ENCODE measurements at places on chromosomes 13 and 19.

GRCh38 chr19:47534628-47535027 is 19.8 kb upstream of the NAPA start:
- DNase-seq = no peak

GRCh38 chr19:36771261-36772231 is 1.1 kb downstream of the ZNF850 start:
- no peak for DNase-seq

DNA sequence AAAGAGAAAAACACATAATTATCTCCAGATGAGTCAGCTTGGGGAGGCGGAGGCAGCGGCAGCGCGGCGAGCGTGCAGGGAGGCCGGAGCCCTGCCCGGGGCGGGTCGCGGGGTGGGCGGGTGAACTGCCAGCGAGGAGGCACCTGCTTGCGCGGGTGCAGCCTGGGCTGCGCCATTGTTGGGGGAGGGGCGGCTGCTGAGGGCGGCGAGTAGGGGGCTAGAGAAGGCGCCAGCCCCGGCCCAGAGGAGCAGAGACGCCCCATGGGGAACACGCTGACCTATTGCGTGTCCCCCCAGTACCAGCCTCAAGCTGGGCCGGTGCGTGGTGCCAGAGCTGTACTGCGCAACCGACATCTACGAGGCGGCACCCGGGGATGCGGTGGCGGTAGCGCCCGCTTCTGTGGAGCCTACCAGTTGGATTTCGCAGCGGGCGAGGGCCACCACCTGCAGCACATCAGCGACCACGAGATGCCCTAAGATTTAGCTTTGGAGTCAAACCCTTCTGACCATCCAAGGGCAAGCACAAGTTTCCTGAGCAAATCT is 16.7 kb downstream of the ZNF100 start:
- no peak for DNase-seq

DNA sequence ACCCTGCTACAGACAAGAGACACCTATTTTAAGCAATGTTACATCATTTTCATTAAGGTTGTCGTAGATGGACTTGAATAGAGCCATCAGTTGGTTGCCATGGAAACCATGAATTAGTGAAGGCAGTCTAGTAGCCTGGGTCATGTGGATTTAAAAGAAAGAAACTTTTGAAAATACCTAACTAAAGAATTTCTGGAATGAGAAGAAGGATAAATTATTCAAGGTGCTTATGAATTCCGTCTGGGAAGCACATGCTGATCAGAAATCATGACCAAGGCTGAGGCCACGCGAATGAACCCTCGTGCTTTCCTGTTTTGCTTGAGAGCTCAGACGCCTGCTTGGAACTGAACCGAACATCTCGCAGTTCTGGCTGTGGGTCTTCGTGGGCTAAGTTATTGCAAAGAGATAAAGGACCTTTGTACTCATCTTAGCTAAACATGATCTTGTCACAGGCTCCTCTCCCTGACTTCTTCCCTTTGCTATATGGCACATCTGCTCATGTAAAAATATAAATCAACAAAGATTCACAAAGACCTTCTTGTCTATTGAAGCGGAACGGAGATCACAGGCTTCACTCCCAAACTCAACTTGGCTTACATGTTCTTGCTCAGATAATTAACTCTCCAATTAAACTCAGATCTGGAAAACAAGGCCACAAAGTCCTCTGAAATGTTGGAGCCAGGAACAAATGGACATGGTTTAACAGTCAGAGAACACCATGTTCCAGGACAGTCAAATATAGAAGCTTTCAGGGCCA is 140.2 kb downstream of the NUFIP1 start:
- no peak for DNase-seq

DNA sequence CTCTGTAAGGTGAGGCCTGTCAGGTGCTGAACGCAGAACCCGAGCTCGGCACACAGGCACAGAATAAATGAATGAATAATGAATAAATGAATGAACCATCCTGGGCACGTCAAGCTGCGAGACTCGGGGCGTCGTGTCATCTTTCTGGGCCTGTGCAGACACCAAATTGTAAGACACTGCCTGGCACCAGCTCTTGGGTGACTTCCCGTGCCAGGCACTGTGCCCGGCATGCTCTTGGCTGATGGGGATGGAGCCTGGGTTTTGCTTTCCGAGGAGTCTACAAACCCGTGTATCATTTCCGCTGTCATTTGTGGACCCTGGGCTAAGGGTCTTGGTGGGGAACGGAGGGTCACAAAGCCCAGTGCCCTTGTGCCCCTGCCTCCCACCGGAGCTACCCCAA is 43.9 kb downstream of the CELF5 start:
- no peak for DNase-seq

DNA sequence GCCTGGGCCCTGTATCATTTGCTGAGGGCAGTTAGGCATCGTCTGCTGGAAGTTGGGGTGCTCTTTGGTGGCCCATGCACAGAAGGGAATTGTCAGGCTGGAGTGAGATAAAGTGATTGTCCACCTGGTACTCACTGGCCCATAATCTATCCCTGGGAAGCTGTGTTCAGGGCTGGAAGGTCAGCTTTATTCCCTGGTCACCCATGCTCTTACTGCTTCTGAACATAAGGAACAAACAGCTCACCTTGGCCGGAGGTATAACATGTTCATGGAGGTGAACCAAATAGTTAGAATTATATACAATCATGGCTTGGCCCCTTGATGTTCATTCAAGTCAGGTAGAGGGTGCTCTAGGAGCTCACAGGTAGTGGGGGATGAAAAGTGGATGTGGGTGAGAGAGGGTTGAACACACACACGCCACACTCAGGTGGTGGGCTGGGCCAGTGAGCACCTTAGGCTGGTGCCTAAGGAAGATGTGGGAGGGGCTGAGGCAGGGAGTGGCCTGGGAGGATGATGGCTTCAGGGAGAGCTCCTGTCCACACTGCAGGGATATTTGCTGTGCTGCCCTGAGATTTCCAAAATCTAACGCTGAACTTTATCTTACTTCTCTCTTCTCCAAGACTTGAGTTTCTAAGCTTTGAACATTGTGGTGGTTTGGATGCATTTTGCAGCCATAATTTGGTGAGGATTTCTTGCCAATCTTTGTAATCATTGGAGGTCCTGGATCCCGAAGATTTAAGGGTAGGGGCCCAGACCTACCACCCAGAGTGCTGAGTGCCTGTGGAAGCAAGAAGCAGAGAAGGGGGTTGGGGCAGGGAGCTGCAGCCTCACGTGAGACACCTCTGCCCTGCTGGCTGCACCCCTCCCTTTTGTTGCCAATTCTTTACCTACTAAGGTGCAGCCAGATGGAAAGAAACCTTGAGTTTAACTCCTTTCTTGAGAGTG is 420.6 kb downstream of the ZNF536 start:
- DNase-seq = no peak

- no peak for DNase-seq
Measured at GRCh38 chr19:1223018-1223855, 14.6 kb downstream of the CBARP start.

GRCh38 chr13:42396501-42396900 is 124.5 kb downstream of the AKAP11 start:
- no peak for DNase-seq

- peak; percentile 50 for DNase-seq
Measured at GRCh38 chr19:10420444-10421239, at the start of gene PDE4A. TSS of gene PDE4A (plus strand) at chr19:10420538. CDS start at chr19:10420765, 227 bp downstream.

DNA sequence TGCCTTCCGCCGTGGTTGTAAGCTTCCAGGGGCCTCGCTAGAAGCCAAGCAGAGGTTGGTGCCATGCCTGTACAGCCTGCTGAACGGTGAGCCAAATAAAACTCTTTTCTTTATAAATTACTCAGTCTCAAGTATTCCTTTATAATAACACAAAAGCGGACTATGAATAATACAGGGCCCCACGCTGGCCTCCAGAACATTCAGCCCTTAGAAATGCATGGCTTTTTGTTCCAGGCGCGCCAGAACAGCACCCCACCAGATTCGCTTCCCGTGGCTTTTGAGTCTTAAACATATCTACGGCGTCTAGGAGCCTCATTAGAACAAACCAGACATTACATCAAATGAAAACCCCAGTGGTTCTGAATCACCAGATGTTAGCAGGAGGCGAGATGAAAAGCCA is 75.1 kb downstream of the SLC15A1 start:
- DNase-seq = no peak

- no peak for DNase-seq
Measured at GRCh38 chr13:27792393-27793218, at the start of gene GSX1. TSS of gene GSX1 (plus strand) at chr13:27792483. CDS start at chr13:27792691, 208 bp downstream.

- DNase-seq = no peak
Measured at GRCh38 chr19:12723381-12723640, 421 bp downstream of the TNPO2 start.

DNA sequence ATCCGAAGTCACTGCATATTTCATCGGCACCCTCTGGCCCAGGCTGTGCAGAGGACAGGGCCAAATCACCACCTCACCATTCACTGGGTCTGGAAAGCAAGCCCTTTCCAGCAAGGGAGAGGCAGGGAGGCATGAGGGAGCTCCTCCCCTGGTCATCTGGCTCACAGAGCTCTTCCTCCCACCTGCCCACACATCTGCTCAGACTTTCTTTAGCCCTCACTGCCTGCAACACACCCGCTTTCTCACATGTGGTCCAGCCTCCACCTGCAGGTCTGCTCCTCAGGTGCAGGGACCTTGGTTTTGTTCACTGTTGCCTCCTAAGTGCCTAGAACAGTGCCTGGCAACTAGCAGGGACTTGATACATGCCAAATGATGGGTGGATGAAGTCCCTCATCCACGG is 21.0 kb upstream of the SLC35E1 start:
- DNase-seq = no peak

DNA sequence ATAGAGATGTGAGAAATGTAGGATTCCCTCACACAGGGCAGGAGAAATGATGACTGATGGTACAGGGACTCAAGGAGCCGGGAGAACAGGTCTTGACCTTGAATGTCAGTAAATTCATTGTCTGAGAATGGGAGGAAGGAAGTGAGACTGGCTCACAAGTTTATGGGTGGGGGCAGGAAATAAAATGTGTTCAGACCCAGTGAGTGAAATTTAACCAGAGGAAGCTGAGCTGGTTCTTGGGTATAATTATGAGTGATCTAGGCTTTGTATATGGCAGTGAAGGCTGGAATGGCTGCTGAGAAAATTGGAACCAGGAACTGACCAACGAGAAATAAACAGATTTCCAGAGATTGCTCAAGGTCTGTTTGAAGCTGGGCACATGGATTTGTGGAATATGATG is 6.3 kb upstream of the IGSF23 start:
- DNase-seq = no peak

GRCh38 chr19:16293118-16294091 is 31.2 kb upstream of the KLF2 start:
- no peak for DNase-seq

- DNase-seq = no peak
Measured at GRCh38 chr19:4707956-4708650, 15.5 kb downstream of the DPP9 start.

DNA sequence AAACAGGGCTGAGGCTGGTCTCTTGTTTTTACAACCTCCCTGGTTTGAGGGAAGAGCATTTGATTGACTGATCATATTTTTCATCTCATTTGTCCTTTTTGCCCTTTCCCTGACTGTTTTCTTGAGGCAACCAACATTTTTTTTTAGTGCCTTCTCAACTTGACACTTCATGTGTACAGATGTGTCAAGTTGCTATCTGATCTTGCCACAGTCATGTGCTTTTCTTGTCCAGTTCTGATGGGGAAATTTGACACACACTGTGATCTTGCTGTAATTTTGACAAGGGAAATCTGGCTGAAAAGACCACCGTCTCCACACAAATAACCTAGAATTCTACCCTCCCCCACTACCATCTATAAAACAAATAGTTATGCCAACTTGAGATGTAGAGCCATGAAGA is 329.6 kb downstream of the KCTD12 start:
- no peak for DNase-seq

GRCh38 chr19:16325161-16325527 is 518 bp downstream of the KLF2 start:
- DNase-seq = no peak

DNA sequence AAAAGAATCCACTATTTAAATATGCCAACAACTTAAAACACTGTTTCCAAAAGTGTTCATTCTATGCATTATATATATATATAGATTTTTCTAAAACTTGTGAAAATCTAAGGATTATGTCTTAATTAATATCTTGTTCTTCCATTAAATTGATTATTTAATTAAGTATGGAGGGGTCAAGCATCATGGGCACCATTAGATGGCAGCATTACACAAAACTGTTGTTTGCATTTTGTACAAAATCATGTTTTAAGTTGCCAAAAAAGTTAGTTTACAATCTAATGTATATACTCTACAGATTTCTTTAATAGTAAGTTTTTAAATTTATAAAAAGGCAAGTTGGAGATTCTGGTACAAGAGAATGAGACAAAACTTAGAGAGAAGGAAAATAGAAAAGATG is 213.2 kb upstream of the EDNRB start:
- DNase-seq = no peak

DNA sequence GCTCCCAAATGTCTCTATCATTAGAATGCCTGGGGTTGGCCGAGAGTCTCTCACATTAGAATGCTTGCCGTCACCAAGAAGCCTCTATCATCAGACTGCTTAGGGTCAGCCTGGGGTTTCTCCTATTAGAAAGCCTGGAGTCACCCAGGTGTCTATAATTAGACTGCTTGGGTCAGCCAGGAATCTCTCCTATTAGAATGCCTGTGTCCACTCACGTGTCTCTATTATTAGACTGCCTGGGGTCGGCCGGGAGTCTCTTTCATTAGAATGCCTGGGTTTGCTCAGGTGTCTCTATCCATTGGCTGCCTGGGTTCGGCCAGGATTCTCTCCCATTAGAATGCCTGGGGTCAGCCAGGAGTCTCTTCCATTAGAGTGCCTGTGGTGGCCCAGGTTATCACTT is 1453.1 kb downstream of the UQCRFS1 start:
- no peak for DNase-seq

GRCh38 chr13:46405457-46405856 is 18.4 kb upstream of the RUBCNL start:
- no peak for DNase-seq

GRCh38 chr13:100338275-100338674 is 249.4 kb downstream of the PCCA start:
- DNase-seq = no peak

DNA sequence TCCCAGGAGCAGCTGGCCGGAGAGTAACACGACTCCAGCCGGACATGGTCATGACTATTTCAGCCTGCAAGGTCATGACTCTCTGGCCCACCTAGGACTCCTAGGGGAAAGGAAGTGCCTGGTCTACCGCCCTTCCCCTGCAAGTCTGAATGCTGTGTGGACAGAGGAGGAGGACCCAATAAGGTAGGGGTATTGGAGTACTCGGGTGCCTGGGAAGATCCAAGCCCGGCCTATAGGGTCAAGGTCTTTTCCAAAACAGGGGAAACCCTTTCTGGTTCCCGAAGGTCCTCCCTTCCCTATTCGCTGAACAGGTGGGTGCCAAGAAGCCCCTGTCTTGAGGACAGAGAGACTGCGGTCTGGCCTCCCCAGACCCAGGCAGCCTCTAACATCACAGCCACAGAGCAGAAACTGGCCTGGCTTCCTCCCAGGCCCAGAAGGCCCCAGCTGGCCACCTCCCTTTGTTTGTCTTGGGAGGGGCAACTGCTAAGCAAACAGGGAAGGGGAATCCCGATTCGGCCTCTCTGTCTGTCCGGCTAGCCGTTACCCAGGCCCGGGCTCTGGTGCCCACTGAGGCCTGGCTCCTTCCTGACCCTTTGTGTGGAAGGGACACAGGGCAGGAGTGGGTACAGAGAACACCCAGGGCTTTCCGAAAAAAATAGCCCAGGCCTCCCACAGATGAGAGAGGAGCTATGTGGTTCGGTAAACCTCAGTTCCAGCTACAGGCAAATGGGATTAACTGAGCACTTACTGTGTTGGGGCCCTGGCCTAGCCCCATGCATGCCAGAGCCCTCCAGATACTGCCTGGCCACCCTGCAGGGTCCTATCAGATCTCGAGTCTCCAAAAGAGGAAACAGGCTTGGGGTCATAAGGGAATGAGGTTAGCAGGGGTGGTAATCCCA is 5.2 kb upstream of the GRAMD1A start:
- DNase-seq = no peak

- no peak for DNase-seq
Measured at GRCh38 chr13:110000534-110001345, 214.4 kb upstream of the IRS2 start.
